ENCODE measurements at places on chromosomes 2 and 18.

DNA sequence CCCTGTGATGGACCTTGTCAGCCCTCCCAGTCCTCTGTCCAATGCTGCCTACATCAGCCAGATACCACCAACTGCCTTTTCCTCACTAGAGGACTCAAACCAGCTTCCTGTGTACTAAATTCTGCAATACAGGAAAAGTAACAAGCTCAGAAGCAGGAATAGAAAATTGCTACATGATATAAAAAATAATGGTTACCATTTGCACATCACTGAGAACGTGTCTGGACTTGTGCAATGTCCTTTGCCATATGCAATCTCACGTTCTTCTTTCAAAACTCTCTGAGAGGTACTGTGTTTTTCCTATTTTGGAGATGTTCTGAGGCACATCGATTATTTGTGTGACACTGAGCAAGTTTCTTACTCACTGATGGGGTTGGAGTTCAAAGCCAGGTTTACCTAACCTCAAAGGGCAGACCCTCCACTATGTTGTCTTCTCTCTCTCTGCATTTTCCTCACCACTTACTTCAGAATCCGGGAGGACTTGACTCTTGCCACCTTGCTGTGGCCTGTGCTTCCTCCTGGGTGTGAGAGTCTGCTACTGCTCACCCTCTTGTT, 12.1 kb downstream of the UPP2 start:
- no peak for DNase-seq

GRCh38 chr2:234198976-234199375, 148.5 kb downstream of the SPP2 start:
- DNase-seq: no peak

- DNase-seq: no peak
Observed at GRCh38 chr2:27781496-27781895, 10.0 kb downstream of the MRPL33 start.

- DNase-seq: no peak
Observed at GRCh38 chr2:204272089-204272488, 273.2 kb upstream of the PARD3B start.
